ENCODE measurements at places on chromosomes 5 and 9.

- no peak for DNase-seq
Observed at GRCh38 chr5:14364096-14364495, 217.5 kb upstream of the OTULINL start.

- DNase-seq, result no peak
Observed at GRCh38 chr9:71465392-71465791, 302.9 kb downstream of the CEMIP2 start.

DNA sequence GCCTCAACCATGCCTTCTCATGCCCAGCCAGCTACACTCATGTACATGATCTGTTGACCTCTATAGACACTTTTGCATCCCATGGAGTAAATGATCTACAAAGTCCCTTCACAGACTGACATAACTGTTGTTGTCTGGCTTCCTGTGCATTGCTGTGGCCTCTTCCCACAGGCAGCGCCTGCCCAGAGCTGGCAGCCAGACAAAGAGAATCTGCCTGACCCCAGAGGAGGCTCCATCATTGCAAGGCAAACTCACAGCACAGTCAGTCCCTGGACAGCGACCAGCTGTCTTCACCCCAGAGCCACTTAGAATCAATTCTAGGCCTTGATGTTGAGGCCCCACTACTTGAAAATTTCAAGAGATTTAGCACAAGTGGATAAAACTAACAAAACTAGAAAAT is 65.5 kb downstream of the INSYN2B start:
- no peak for DNase-seq

GRCh38 chr5:127941646-127942045 is 141.9 kb upstream of the SLC12A2 start:
- DNase-seq, result no peak

DNA sequence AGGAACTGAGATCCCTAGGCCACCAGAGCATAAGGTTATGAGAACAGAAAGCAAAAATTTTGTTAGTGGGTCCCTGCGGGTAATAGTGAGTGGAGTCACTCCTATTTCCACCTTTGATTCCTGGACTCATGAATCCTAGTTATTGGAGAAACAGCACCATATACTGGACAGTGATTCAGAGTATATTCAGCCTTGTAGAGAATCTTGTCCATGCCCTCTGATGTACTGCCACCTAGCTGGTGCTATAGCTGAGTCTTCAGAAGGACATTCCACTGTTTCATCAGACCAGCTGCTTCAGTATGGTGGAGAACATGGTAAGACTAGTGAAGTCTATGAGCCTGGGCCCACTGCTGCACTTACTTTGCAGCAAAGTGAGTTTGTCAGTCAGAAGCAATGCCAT is 25.0 kb upstream of the ITGA2 start:
- DNase-seq, result no peak
